SW 1271 (cell line): ENCODE measurements at places on chromosomes 7 and 10.

DNA sequence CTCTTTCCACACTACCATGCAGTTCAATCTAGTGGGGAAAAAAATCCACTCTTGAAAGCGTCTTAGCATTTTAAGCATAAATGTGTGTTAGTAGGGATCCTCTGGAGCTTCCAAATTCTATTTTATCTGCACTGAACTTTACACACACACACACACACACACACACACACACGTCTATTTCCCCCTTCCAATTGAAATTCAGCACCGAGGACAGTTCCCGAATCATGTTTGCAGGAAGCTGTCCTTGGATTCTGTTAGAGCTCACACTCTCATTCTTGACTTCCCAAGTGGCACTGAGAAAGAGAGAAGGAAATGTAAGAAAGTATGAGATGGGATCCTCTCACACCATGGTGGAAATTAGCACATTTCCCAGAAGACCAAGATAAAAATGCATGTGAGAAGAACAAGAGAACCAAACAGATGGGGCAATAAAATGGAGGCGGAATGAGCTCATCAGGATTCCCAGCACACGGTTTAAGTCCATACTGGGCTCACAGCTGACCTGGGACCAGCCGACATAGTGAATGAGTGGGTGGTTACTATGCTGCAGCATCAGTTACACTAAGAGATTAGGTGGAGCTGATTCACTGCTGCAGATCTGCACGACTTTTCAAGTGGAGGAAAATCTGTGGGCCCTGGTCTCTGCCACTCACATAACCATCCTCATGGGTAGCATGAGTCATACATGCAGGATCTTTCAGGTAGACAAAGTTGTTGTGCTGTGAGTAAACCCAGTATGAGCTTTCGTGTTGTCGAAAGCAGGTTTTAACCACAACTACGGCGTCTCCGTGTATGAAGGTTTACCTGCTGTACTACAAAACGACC lies 3.3 kb upstream of the NPTX2 start:
- DNase-seq, result no peak

DNA sequence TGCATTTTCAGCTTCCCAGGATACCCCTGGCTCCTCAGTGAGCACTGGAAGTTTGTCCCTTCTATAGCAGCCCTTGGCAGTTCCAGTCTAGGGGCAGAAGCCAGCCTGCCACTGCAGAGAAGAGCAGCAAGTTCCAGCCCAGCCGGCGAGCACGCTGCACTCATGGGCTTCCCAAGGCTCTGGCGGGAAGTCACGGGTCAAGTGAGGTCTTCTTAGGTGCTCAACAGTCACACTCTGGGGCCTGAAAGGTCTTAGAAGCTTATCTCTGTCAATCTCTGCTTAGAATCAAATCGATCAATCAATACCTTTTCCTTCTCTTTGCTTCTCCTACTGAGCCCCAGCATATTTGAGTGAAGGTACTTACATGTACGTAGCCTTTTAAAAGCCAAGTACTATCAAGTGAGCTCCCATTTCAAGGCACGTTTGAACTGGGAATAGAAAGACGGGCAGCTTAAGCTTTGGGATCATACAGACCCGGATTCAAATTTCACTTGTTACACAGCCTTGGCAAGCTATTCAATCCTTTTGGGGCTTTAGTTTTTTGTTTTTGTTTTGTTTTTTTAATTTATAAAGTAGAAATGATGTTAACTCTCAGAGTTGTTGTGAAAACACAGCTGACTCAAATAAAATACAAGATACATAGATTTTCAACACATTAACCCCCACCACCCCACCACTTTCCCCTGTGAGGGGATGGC lies 152.6 kb upstream of the KLF14 start:
- no peak for DNase-seq

- DNase-seq, result no peak
These were observed 93.8 kb upstream of the HDAC9 start for GRCh38 chr7:18401757-18402156.

DNA sequence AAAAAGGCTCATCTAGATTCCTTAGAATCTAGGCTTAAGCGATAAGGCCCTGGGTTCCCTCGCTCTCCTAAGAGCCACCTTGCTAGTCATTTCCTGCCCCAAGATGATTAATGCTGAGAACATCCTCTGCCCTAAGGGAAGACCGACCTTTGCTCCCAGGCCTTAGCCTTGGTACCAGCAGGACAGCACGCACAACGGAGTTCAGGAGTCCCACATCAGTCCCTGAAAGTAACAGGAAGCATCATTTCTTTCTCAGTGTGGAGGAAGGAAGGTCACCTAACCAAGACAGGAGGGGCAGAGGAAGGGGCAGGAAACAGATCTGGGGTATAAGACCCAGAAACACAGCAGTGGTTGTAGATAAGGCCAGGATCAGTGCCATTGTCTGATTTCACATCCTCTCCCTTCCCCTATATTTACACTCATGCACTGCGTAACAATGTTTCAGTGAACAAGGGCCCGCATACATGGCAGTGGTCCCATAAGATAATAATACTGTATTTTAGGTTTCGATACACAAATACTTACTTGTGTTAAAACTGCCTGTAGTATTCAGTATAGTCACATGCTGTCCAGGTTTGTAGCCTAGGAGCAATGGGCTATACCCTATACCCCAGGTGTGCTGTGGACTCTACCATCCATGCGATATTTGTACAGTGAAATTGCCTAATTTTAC lies 8.1 kb upstream of the FAM107B start:
- DNase-seq, result peak; percentile 86

DNA sequence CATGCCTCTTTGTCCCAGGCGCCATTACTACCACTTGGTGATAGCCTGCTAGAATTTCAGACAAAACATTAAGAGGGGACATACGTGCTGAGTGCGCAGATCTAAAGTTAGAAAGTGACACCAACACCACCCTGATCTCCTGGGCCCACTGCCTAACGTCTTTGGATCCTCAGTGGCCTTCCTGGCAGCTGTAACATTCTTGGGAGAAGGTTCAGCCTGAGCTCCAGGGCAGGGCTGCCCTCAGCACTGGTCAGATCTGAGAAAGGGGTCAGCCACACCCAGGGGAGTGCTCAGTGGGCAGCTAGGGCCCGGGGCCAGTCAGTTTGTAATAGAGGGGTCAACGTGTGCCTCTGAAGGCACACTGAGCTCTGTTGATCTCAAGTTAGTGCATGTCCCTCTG lies 48.4 kb downstream of the ZCCHC24 start:
- no peak for DNase-seq

GRCh38 chr10:116688241-116688711 lies 54.1 kb downstream of the HSPA12A start:
- DNase-seq, result no peak

DNA sequence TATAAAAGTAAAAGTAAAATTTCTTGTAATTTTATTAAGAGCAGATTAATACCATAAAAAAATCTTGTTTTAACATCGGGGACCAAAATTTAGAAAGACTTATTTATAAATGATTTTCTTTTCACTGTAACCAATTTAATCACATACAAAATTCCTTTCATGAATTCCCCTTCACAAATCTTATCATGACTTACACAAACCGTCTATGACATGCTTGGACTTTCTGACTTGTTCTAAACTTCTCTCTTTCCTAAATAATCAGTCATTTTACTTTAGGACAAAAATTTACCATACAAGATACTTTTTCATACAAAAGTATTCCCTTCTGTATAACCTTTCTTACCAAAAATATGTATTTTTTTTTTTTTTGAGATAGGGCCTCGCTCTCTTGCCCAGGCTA lies 9.3 kb downstream of the CROT start:
- peak; percentile 2 for DNase-seq

- DNase-seq, result no peak
These were observed 8.0 kb downstream of the PSD start for GRCh38 chr10:102410429-102411073.

GRCh38 chr7:106982415-106982814 lies 62.1 kb upstream of the PRKAR2B start:
- no peak for DNase-seq

- DNase-seq, result no peak
These were observed 20.0 kb downstream of the ZNF438 start for GRCh38 chr10:31011665-31012022.

DNA sequence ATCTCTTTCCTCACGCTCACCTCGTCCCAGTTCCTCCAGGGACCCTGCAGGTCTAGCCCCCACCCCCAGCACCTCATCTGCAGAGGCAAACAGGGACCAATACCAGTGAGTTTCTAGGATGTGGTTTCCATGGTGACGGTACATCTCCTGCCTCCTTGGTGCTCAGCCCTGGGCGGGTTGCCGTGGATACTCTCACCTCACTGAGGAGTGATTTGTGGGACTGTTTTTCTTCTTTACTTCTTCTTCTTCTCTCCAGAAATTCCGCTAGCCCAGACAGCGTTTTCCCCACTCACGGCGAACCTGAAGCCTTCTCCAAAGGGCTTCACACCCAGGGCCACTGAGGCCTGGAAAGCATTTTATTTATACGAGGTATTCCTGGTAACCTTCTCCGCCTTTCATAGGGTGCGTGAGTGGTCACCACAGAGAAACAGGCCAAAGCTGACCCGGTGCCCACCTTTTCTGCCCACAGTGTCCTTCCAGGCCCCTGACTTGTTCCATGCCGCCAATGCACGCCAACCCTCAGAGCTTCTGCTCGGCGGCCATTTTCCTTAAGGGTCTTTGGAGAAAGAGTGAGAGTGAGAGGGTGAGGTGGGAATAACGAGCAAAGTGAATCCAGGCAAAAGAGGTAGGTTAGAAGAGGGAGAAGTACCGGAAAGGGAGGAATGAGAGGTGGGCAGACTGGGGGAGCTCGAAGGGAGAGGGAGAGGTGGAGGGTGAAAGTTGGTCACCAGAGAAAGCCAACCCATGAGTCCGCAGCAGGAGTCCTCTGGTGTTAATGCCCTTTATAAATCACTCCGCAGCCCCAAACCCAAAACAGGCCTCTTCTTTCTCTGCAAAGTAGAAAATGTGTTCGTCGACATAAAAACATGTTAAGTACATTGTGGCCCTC lies 15.5 kb downstream of the FAM241B start:
- DNase-seq, result no peak

DNA sequence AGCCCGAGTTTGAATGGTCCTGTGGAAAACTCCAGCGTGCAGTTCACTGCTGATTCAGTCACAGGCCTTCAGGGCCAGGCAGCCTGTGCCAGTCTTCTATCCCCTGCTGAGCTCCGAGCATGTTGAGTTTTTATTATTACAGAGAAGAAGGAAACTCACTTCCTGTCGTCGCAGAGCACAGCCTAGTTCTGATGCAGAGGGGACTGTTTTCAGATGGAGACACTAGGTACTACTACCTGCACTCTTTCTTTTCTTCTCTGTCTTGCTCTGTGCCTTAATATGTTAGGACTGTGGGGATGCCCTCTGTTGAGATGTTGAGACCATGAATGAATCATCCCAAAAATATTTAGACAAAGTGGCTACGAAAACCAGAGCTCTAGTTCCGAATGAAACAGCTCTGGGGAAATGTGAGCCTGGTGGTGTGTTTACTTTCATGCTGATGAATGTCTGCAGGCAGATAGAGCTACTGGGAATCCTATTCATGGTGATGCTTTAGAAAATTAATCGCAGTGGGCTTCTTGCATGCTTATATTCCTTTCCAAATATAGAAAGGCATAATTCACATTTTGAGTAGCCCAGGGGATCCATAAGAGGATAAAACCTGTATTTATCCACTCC lies 29.6 kb downstream of the CASP7 start:
- peak; percentile 4 for DNase-seq

GRCh38 chr7:123771256-123771655 lies 22.5 kb upstream of the WASL start:
- DNase-seq, result no peak
